ENCODE measurements at places on chromosomes 3 and 15.
A peak's percentile ranks its signal among the peaks of the same experiment; 100 is the strongest.

DNA sequence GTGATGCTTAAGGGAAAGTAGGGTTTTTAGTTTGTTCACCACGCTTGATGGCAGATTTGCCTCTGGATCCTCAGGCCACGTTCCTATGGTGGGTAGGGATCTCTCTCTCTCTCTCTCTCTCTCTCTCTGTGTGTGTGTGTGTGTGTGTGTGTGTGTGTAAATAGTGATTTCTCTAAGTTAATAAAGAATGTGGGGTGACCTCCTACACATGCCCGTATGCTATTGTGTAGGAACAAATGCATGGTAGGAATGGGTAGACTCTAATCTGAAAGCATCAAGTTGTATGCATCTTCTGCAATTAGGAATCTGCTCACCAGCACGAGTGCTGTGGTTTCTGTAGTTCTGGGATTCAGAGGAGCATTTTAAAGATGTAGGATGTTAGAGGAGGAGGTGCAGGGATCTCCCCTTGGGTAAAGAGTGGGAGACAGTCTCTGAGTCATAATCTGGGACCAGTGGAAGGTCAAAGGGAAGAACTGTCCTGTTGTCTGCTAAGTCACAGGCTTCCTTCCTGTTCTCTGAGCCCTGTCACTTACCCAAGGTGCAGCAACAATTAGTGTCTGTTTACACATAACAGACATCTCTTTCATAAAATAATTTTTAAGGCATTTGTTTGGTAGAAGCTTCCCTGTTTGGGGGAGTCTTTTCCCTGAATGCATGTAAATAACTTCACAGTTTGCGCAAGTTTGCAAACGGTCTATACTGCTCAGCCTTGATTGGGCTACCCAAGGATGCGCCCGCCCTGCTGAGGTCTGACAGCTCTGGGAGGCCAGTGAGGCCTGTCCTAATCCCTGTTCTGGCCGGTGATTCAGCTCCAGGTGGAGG is 139.8 kb downstream of the IGF1R start:
- no peak for DNase-seq

GRCh38 chr15:77456746-77457145 is 36.1 kb downstream of the HMG20A start:
- DNase-seq: no peak

DNA sequence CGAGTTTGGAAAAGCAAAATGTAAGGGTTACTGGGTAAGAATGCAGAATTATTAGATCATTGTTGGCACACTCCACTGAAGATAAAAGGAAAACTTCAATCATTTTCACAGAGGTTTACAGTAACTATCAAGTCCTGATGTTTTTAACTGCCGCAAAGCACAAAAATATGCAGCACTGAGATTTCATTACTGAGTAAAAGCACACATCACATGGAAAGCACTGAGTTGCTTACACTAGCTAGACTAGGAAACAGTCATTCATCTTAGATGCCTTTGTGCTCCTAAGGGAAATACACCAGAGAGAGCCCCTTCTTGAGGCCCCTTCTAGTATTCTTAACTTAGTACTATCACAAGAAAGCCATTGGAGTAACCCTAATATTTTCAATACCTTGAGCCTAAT is 11.8 kb upstream of the P2RY1 start:
- no peak for DNase-seq

DNA sequence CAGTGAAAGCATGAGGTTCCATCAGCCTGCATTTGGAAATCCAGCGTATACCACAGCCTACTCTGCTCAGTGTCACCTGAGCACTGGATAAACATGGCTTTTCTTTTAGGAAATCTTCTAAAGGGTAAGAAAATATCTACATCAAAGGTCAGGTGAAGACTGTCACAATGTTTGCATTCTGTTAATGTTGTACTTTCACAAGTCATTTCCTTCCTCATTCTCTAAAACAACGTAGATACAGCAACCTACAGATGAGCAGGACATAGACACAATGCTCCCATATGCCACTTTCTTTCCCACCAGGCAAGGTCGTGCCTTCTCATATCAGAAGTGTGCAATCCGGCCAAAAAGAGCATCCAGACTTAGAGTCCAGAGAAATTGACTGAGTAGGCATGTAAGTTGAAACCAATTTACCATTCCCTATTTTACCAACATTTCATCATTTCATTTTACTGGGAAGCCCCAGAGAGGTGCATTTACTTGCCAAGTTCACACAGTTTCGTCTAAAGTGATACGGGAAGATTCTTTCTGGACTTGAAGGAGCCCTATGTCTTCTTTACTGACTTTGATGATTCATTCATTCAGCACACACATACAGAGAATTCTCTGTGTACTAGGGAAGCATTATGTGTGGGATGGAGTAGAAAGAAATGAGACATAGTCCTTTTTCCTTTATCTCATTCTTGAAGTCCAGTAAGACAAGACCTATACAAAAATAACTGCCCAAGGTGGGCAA is 30.6 kb upstream of the LPP start:
- no peak for DNase-seq

DNA sequence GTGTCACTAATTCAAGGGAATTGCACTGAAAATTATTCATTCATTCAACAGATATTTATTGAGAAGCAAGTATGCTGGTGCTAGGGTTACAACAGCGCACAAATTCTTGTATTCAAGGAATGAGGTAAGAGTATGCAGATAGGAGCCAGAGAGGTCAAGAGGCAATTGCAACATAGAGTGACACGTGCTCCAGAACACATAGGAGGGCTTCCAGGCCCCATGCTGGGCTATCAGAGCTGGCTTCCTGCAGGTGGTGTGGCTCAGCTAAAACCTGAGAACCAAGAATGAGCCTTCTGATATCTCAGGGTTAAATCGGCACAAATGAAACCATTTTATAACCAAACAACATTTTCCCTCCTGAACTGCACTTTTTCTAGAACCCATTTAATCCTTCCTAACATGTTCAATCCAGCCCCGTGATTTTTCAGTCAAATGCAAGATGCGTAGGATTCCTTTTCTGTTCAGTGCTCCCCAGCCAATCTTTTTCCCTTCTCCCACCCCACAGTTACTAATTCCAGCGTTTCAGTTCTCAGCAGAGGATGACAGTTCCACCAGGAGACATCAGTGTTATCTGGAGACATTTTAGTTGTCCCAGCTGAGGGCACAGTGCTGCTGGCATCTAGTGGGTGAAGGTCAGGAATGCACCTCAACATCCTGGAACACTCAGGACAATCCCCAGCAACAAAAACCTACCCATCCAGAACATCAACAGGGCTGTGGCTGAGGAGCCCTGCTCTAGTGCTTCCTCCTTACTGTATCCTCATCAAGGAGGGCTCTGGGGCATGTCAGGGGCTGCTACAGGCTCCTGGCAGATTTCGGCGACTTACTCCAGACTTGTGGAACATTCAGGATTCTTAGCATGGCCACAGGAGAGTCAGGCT is 13.1 kb downstream of the CCR5AS start:
- DNase-seq: peak; percentile 20
